ENCODE measurements at places on chromosomes 11 and 22.

- no peak for DNase-seq
These were observed 19.5 kb downstream of the SLC5A12 start for GRCh38 chr11:26702406-26702805.

DNA sequence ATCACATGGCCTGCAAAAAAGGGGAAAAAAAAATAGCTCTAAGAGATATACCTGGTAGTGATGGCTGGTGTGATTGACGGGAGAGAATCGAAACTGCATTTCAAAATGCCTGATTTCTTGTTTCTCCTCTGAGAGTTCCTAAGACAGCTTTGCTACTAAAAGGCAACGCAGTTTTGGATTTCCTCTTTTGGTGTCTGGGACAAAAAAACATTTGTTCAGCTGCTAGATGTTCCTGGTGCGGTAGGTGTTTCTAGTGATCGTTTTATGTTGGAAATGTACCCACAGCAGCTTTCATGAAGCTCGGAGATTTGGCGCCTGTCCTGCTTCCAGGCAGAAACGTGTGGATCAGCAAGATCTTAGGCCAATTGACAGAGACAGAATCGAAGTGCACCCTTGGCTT is 18.1 kb downstream of the P2RX3 start:
- no peak for DNase-seq

GRCh38 chr22:29369460-29369859 is 18.9 kb downstream of the AP1B1 start:
- no peak for DNase-seq

GRCh38 chr11:62856333-62856895 is 17.0 kb upstream of the WDR74 start:
- DNase-seq = no peak

GRCh38 chr11:130441719-130442118 is 6.7 kb upstream of the ADAMTS15 start:
- no peak for DNase-seq

- DNase-seq = no peak
These were observed 3.8 kb downstream of the RSPH14 start for GRCh38 chr22:23137905-23138561.

DNA sequence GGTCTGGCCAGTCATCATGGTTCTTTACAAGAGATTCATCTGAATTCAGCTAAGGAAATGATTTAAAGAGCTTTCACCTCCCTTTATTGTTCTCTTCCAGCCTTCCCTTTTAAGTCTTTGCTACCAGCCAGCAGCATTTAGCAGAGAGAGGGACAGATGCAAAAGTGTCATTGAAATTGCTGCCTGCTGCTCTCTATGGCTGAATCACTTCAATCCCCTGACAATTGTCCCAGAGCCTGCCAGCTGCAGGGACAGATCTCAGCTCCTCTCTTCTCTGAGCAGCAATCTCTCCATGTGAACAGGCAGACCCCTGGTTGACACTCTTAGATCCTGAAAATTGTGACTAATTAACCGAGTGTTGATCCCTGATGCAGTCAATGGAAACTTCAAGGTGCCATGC is 816.9 kb upstream of the CCDC90B start:
- no peak for DNase-seq

DNA sequence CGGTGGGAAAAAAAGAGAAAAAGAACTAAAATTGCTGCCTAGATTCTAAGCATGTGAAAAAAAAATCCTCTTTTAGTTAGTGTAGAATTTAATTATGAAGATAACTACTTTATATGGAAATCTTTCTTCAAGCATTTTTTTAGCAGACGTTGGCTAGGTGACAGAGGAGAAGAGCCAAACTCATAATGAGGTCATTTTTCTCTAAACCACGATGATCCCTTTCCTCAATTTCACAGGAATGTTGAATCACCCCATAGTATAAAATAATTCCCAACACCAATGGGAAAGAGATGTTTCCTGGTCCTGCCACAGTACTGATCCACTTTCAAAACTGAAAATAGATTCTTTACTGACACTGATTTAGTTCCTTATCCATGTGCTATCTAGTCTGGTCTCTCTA is 319.8 kb downstream of the DLG2 start:
- no peak for DNase-seq

DNA sequence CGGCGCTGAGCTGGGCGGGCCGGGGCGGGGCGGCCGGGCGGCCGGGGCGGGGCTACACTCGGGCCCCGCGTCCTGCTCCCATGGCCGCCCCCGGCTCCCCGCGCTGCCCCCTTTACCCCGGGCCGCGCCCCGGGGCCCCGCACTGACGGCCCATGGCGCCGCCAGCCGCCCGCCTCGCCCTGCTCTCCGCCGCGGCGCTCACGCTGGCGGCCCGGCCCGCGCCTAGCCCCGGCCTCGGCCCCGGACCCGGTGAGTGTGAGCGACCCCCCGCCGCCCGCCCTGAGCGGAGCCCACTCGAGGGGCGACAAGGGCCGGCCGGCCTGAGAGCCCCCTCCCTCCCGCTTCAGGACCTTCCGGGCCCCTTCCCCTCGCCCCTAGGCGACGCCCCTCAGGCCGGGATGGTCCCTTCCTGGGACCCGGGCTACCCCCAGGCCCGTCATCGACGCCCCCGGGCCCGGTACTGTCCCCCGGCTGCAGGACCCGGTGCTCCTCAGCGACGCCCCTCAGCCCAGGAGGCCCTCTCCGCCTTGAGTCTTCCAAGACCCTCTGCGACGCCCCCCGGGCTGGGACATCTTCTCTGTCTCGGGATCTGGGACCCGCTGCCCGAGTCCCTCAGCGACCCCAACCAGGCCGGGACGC is at the start of gene KREMEN1:
Gene KREMEN1, plus strand, starts transcription at position 57 of the 639 bp plus-strand sequence. Its CDS starts 96 bp downstream, at position 153.
- DNase-seq = no peak

DNA sequence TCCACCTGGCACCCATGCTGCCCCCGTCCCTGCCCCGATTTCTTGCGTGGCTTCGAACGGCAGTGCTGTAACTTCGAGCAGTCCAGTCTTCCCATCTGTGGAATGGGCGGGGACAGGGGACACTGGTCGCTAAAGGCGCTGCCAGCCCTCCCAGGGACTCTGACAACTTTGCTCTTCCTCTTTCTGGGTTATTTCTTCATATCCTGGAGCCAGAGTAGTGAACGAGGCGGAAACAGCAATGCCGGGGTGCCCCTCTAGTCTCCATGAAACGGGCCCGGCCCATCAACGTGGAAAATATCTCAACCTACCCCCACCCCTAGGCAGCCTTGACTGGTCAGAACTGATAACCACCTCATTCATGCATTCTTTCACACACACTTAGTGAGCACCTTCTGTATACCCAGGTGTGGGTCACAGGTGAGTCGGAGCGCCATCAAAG is 42.8 kb downstream of the TRIOBP start:
- DNase-seq = no peak

DNA sequence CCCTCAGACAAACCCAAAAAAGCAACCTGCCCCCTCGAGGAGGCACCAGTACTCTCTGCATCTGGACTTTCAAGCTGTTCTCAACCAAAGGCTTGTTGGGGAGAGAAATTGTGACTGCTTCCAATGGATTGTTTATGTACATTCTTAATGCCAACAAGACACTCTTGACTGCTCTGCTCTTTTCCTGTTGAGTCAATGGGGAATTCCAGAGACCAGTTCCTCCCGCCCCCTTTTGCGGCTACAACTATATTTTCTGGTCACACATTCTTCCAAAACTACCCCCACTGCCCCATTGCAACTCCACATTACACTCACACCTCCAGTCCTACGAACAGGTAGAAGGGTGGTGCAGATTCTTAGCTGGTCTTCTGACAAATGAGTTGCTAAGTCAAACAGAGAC is 187.0 kb downstream of the DSCAML1 start:
- DNase-seq = no peak

DNA sequence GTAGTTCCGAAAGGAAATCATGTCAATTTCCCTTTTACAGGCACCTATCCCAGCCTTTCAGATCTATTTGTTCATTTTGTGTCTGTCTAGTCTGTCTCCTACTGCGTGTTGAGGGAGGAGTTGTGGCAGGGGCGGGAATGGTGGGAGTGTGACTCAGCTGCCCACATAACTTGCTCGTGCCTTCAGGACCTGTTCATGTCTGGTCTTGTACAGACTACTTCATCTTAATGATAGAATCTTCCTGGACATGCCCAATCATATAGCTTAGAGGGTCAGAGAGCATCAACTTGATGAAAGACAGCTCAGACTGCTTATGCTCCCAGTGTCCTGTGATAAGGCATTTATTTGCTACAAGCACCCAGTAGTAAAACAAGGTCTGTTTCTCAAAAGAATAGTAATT is 61.0 kb upstream of the BIRC3 start:
- no peak for DNase-seq

GRCh38 chr11:62671236-62671607 is 251 bp upstream of the UQCC3 start:
- DNase-seq = no peak

GRCh38 chr11:116240710-116241109 is 532.1 kb downstream of the BUD13 start:
- DNase-seq = no peak

GRCh38 chr11:17393472-17393871 is 5.0 kb upstream of the KCNJ11 start:
- no peak for DNase-seq

DNA sequence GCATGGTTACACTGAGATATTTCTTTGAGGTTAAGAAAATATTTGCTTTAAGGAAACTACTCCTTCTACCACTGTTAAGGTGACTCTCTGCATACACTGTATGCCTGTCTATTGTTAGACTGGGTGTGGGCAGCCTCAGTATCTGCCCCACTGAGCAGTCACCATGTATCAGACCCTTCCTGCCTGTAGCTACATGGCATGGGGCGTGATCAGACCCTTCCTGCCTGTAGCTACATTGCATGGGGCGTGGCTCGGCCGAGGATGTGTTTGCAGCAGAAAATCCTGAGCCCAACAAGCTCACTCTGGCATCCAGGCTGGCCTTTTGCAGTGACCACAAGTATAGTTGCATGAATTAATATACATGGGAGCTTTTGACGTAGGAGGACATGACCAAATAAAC is 669.4 kb downstream of the OPCML start:
- DNase-seq = no peak

- DNase-seq = no peak
These were observed 627.8 kb upstream of the ANO5 start for GRCh38 chr11:21564833-21565682.

- no peak for DNase-seq
These were observed 95.0 kb downstream of the SLC1A2 start for GRCh38 chr11:35324183-35324886.

DNA sequence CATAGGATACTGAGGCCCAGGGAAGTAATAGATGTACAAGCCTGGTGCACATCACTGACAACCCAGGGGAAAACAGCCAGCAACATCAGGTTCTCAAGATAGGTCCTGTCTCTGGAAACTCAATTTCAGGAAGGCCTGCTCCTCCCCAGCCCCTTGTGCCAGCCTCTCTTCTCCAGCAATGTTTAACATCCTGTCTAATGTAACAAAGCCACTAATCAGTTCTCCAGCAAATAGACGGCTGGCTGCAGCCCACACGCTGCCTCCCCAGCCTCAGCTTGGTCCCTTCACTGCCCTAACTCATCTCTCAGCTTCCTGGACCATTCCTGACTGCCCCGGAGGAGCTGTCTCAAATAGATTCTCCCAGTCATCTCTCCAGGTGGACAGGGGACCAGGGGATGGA is 37.8 kb downstream of the RPL27A start:
- DNase-seq = no peak

DNA sequence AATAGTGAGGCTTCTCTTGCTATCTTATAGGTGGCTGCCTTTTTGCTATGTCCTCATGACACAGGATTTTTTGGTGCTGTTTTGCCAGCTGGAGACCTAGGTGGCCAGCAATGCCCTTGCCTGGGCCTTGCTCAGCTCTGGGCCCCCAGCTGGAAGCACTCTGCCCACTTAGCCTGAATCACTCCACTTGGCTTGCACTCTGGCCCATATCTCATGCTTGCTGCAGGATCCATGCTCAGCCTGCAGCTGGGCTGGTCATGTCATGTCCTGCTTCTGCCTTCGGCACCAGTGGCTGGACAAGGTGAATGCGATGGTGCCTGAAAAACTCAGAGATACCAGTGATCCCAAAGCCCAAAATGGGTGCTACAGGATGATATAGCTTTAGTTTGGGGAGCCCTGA is 818.6 kb upstream of the FAT3 start:
- DNase-seq = no peak

- DNase-seq = no peak
These were observed 175.1 kb downstream of the SWAP70 start for GRCh38 chr11:9838961-9839360.

DNA sequence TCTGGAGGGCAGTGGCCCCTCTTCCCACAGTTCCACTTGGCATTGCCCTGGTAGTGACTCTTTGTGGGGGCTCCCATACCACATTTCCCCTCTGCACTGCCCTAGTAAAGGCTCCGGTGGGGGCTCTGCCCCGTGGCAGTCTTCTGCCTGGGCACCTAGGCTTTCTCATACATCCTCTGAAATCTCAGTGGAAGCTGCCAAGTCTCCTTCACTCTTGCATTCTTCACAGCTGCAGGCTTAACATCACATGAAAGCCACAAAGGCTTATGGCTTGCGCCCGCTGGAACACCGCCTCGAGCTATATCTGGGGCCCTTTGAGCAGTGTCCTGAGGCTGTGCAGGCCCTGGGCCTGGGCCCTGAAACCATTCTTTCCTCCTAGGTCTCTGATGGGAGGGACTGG is 25.3 kb downstream of the PLEKHB1 start:
- DNase-seq = no peak

DNA sequence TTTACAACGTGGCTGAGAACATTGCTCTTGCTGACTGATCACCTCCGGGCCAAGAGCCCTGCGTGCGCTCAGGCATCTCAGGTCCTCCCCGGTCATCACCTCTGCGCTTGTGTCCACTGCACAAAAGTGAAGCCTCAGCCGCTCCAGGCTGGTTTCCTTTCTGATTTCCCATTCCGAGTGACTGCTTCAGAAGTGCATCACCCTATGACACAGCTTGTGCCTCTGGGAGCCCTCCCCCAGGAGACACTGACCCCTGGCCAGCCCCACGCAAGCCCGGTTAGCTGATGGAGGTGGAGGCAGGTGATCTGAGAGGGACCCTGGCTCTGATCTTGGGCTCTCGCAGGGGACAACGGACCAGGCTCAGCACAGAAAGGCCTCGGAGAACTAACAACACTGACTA is 38.3 kb upstream of the GNB1L start:
- DNase-seq = no peak

DNA sequence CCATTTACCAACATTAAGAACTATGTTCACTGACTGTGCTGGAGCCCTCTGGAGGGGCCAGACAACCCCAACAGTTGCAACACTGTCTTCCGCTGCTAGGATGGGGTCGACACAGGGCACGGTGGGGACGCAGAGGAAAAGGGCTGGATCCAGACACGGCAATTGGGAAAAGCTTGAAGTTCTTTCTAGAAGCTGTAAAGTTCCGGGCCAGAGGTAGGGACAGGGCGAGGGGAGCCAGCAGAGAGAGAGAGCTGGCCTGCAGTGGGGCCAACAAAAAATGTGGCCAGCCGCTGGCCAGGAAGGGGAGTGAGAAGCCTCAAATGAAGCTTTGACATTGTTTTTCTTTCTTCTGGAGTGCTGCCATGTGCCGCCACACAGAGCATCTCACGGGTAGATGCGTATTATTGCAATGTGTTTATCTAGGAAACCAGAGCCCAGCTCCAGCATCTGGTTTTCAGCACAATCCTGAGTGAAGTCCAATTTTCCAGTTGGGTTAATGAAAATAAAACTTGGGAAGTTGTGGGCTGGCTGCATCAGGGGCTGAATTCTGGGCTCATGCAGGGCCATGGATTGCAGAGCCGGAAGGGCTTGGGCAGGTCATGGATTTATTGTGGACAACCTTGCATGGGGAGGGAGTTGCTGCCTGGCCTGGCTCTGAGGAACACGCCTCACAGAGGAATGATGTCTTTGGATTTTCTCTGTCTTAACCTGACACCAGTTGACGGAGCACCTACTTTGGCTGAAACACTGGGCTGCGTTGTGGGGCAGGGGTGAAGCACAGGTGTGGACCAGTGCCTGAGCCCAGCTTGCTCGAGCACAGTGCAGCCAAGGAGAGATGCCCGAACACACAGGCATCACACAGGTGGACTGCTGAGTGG is 67.6 kb upstream of the AMPD3 start:
- no peak for DNase-seq
